Heart left ventricle (tissue), 16 donors: ENCODE measurements at places on chromosomes 11 and 22. TPM values are rescaled to one million over a fixed set of nuclear protein-coding genes. Genes with fewer than 3 reads are reported as not detected.

- no peak for DNase-seq
These were observed 26.9 kb downstream of the MICAL3 start for GRCh38 chr22:17997456-17997855.

- no peak for DNase-seq
These were observed 103.0 kb downstream of the DBX1 start for GRCh38 chr11:20056950-20057943.

GRCh38 chr11:86136538-86136937 lies 67.7 kb upstream of the PICALM start:
- no peak for DNase-seq

- no peak for DNase-seq
These were observed 32.0 kb downstream of the BUD13 start for GRCh38 chr11:116740741-116741140.

GRCh38 chr11:128424851-128425285 lies 162.5 kb downstream of the ETS1 start:
- DNase-seq: peak; percentile 72

DNA sequence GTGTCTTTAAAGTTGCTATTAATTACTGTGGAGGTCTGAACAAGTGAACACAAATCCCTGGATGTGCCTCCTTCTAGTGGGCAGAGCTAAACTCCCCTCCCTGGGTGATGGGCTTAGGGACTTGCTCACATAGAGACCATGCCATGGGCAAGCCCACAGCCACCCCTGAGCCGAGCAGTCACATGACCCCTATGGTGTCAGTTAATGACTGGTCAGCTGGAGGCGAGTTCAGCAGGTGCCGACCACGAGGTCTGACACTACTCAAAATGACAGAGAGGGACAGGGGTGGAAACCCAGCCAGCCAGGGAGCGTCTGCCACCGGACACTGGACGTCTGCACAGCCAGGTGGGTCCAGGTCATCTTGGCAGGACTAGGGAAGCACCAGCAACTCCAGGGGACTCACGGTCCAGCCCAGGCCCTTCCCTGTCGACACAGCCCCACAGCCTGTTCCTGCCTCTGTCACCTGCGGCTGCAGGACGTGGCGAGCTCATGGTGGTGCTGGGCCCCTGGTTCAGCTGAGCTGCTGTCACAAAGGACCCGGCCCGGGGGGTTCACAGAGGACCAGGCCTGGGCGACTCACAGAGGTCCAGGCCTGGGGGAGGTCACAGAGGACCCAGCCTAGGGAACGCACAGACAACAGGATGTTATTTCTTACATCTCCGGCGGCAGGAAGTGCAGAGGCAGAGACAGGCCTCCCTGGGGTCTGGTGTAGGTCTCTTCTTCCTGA lies 135.0 kb downstream of the BRD1 start:
- DNase-seq: no peak

GRCh38 chr11:12506404-12506921 lies 129.1 kb downstream of the PARVA start:
- no peak for DNase-seq

- DNase-seq: no peak
These were observed 72.7 kb downstream of the SIK2 start for GRCh38 chr11:111674941-111675340.

DNA sequence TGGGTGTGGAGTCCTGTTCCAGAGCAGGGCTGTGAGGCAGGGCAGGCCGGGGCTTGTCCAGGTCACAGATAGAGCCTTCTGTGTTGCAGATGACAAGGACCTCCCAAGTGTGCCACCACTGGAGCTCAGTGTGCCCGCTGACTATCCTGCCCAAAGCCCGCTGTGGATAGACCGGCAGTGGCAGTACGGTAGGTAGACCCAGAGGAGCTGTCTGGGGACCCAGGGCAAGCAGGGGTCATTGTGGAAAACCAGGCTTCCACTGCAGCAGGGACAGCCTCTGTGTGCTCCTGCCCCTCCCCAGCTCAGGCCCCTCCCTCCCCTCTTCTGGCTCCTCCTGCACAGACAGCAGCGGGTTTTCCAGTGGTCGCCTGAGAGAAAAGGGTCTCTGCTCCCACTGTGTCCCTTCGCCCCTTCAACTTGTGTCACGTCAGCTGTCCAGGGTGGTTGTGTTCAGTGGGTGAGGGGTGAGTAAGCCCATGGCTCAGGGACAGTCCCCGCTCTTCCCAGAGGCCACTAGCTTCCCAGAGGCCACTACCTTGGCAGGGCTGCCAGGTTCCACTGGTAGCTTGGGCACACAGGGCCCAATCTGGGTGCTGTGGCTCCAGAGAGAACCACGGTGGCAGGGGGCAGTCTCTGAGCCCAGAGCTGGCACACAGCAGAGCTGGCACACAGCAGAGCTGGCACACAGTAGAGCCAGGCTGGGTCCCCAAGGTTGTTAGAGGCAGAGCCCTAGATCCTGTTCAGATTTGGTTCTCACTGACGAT lies 78.4 kb downstream of the MED15 start:
- no peak for DNase-seq

DNA sequence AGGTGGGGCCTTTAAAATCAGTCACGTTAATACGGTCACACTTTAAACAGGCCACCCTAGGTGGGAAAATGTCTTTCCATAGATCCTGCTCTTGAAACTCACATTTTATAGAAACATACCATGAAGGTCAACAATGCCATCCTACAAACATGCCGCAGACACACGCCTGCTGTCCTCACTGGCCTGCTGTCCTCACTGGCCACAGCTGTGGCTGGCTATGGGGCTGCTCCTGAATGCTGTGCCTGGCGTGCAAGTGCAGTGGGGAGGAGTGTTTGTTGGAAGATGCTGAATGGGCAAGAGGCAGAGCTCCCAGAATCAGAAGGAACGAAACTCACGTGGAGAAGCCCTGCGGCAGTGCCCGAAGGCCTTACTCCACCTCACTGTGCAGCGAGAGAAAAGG lies 106.2 kb upstream of the BID start:
- DNase-seq: no peak

DNA sequence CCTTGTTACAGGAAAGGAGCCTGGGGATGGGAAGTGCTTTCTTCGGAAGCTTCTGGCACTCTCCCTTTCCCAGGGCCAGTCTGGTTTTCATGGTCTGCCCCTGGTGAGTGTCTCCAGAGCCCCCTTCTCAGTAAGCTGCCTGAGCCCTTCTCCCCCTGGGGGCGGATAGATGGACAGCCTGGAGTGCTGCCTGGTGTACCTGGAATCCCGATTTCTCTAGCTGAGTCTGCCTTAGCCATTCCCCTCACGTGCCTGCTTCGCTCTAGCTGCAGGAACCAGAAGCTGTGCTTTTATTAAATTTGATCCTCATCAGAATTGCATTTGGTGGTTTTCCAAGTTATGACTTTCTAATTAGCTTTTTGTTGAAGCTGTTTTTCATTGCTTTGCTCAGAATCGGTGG lies 152.9 kb upstream of the NAV2 start:
- no peak for DNase-seq

- DNase-seq: no peak
These were observed 144.6 kb downstream of the ATG16L2 start for GRCh38 chr11:72958791-72959190.

DNA sequence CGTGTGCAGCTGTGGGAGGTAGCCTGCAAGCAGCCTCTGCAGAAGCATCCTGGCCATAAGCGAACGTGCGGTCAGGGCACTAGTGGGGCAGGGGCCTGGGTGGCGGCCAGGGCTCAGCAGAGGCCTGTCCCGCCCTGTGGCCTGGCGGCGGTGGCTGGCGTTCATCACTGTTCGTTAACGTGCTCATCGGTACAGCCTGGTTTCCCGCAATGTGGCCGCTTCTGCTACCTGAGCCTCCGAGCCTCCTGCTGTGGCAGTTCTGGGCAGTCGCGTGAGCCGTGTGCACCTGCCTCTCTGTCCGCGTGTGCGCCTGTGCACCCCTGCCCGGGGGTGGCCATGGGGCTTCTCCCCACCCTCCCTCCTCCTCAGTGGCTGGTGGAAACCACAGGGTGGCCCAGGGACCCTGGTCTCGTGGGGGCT lies 117.9 kb downstream of the KCNQ1OT1 start:
- peak; percentile 5 for DNase-seq

- DNase-seq: no peak
These were observed 8.2 kb downstream of the VPS37C start for GRCh38 chr11:61152816-61153592.

GRCh38 chr11:95505927-95506426 lies 275.0 kb upstream of the SESN3 start:
- no peak for DNase-seq

DNA sequence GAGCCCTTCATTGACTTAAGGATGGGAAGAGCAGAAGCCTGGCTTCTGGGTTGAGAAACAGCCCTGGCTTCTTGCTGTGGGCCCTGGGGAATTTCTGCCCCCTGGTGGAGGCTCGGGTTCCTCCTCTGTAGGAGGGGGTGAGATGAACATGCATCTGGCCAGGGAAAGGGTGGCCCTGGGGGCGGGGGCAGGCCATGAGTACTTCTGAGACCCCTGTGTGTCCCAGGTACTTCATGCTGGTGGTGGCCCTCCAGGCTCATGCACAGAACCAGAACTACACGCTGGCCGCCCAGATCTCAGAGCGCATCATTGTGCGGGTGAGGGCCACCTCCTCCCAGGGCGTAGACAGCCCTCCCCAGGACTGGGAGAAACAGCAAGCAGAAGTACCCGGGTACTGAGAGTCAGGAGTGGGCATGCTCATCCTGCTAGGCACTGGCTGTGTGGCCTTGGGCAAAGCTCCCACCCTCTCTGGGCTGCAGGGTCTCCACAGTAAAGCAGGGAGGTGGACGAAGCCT lies 15.8 kb downstream of the TMEM258 start:
- no peak for DNase-seq

- DNase-seq: no peak
These were observed 18.7 kb downstream of the POU2F3 start for GRCh38 chr11:120258661-120259060.

GRCh38 chr11:66981976-66982578 lies 7.0 kb downstream of the C11orf86 start:
- DNase-seq: peak; percentile 91

- DNase-seq: no peak
These were observed 8.4 kb downstream of the XBP1 start for GRCh38 chr22:28791841-28792490.

DNA sequence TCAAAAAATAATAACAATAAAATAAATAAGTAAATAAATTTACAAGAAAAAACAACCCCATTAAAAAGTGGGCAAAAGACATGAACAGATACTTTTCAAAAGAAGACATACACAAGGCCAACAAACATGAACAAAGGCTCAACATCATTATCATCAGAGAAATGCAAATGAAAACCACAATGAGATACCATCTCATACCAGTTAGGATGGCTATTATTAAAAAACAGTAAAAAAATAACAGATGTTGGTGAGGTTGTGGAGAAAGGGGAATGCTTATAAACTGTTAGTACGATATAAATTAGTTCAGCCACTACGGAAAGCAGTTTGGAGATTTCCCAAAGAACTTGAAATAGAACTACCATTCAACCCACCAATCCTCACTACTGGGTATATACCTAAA lies 44.6 kb downstream of the PRCP start:
- DNase-seq: no peak

- DNase-seq: no peak
These were observed 538.9 kb upstream of the ANO5 start for GRCh38 chr11:21653951-21654421.

DNA sequence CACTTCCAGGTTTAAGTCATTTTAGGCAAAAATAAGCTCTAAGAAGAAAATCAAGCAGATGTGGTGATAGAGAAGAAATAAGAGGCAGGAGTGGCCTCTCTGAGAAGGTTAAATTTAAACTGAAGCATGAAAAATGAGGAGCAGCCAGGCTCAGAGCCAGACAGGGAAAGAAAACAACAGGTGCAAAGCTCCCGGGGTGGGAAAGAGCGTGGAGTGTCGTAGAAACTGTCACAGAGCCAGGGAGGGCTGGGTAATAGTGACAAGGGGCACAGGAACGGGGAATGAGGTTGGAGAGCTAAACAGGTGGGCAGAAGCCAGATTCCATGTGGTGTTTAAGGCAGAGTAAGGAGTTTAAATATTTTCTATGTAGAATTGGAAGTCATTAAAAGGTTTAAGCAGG lies 132.1 kb upstream of the BLID start:
- DNase-seq: no peak

DNA sequence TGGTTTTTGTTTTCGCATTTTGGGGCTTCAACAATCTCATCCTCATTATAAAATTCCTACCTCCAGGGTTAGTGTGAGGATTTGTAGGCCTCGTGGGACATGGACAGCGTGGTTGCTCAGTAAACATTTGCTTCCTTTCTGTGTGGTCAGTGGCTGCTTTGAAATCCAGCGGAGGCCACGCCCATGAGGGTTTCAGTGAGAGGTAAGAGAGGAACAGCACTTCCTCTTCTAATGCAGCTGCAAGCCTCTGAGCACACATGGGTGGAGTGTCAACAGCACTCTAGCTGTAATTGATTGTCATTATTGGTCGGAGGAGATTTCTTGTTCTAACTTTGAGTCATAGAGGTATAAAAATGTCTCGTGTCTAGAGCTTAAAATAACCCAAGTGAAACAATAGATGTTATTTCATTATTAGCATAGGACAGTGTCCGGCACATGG lies 6.0 kb upstream of the ARHGAP42 start:
- DNase-seq: peak; percentile 35

GRCh38 chr11:105538588-105538987 lies 71.3 kb upstream of the GRIA4 start:
- DNase-seq: no peak

MMP13 gene
- total RNA-seq: not detected

SLC6A5 gene
- not detected for total RNA-seq

SEPTIN3 gene
- total RNA-seq: not detected

MOGAT2 gene
- total RNA-seq: not detected

PDGFD gene
- 15.3 TPM for total RNA-seq

MYBPC3 gene
- 2,802 TPM for total RNA-seq

KCNQ1OT1 gene
- total RNA-seq: 0.63 TPM

SYCE3 gene
- total RNA-seq: not detected

PTPRCAP gene
- total RNA-seq: 0.83 TPM

GRAMD1B gene
- total RNA-seq: 17.7 TPM

TMEM121B gene
- total RNA-seq: 1.7 TPM

GDPD5 gene
- 3.9 TPM for total RNA-seq

MAFF gene
- 6.7 TPM for total RNA-seq

ZNRF3 gene
- total RNA-seq: 7.7 TPM

LUZP2 gene
- total RNA-seq: 0.30 TPM
